NCI-H1930 (cell line): ENCODE measurements at places on chromosomes 6 and 20.

- DNase-seq: no peak
These were observed 5.9 kb downstream of the ULBP1 start for GRCh38 chr6:149969635-149970034.

GRCh38 chr6:109671733-109672132 is 19.3 kb downstream of the AK9 start:
- no peak for DNase-seq

DNA sequence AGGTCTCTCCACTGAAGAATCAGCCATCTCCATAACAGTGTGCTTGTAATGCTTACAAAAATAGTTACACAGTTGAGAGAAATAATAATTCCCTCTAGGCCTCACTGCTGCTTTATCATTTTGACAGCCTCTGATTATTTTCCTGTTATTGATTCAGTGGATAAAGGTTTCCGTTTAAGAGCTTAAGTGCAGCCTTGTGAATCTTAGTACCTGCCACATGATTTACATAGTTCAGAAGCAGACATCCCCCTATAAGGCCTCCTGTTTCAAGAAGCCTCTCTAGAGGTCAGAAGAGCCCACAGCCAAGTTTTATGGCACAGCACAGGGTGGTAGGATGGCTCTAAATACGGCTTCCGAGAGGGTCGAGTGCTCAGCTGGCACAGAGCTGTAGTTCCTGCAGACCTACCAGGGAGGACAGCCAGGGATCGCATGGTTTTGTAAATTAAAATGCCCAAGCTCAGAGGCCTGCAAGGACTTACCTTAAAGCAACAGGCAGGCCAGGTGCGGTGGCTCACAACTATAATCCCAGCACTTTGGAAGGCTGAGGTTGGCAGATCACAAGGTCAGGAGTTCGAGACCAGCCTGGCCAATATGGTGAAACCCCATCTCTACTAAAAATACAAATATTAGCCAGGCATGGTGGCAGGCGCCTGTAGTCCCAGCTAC is 17.6 kb upstream of the PYGB start:
- DNase-seq: no peak

- no peak for DNase-seq
These were observed 19.9 kb downstream of the TREML4 start for GRCh38 chr6:41247882-41248705.
